ENCODE measurements at places on chromosomes 2 and 18.

- DNase-seq: no peak
These were observed 92.2 kb upstream of the ASAP2 start for GRCh38 chr2:9114458-9114857.

DNA sequence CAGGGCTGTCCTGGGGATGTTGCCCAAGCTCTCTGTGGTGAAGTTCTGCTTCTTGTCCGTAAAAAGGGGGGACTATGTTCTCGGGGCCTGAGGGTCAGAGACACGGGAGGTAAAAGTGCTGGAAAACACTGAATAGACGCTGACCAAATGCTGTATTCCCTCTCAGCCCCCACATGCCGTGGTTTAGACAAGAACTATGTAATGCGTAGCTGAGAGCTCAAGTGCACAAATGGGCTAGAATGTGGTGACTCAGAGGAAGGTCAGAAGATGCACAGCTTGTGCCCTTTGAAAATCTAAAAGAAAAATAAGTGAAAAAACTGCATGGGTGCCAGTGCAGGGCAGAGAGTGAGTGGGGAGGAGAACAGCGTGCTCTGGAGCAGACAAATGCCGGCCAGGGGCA, 80.3 kb upstream of the MAP4K4 start:
- no peak for DNase-seq

DNA sequence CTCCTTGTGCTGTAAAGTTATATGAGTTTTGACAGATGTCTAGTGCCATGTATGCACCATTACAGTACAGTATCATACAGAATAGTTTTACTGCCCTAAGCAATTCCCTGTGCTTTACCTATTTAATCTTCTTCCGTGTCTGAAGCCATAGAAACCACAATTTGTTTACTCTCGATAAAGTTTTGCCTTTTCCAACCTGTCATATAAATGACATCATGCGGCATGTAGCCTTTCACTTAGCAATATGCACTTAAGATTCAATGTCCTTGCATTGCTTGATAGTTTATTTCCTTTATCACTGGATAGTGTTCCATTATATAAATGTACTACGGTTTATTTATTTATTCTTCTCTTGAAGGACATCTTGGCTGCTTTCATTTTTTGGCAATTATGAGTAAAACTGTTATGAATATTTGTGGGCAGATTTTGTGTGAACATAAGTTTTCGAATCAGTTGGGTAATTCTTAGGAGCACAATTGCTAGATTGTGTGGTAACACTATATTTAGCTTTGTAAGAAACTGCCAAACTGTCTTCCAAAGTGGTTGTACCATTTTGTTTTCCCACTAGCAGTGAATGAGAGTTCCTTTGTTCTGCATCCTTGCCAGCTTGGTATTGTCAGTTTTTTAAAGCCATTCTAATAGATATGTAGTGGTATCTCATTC, 136.8 kb upstream of the MAP3K20 start:
- no peak for DNase-seq

- no peak for DNase-seq
These were observed 27.1 kb upstream of the FMNL2 start for GRCh38 chr2:152307863-152308262.

DNA sequence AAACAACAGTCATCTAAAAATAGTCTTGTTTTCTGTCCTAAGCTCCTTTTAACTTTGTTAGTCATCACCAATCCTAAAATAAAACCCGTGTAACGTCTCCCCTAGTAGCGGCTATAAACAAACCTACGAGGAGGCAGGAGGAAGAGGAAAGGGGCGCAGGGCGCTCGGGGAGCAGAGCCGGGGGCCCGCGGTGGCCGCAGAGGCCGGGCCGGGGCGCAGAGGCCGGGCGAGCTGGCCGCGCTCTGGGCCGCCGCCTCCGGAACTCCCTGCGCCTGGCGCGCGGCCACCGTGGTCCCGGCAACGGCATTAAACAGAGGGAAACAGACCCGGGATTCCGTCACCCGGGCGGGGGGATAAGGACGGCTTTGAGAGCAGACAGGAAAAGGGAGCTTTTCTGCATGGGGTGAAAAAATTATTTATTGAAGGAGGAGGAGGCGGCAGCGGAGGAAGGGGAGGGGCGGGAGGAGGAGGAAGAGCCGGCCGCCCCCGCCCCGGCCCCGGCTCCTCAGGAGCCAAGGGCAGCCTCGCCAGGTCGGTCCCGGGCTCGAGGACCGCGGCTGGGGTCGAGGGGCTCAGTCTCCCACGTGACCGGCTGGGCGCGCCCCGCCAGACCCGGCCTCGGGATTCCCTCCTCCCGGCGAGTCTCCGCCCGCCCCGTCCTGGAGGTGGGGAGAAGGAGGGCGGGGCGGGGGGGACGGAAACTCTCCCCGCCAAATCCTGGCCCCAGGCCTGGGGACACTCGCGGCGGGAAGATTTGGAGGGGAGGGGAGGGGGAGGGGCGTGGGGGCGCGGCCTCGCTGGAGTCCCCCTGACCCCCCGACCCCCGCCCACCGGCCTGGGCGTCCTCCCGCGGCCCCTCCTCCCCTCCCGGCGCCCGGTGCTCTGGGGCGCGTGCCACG, 1.8 kb upstream of the NFATC1 start:
- peak; percentile 60 for DNase-seq

DNA sequence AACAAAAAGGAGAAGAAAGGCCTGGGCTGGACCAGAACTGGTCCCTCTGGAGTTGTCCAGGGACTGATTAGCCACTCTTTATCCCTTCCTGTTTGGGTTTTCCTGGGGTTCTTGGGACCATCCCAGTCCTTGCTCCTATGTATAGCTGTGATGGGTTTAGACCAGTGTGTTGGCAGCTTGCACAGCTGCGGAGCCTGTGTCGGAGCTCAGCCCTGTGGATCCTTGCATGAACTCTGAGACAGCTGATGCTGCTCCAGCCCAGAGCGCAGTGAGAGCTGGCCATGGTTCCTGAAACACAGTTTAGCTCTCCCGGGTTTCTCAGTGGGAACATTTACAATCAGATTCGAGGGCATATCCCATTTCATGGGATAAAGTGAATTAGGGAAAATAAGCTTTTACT, 16.9 kb downstream of the IMPA2 start:
- no peak for DNase-seq

- DNase-seq: peak; percentile 55
These were observed 11.8 kb upstream of the ATOH8 start for GRCh38 chr2:85741833-85742455.

DNA sequence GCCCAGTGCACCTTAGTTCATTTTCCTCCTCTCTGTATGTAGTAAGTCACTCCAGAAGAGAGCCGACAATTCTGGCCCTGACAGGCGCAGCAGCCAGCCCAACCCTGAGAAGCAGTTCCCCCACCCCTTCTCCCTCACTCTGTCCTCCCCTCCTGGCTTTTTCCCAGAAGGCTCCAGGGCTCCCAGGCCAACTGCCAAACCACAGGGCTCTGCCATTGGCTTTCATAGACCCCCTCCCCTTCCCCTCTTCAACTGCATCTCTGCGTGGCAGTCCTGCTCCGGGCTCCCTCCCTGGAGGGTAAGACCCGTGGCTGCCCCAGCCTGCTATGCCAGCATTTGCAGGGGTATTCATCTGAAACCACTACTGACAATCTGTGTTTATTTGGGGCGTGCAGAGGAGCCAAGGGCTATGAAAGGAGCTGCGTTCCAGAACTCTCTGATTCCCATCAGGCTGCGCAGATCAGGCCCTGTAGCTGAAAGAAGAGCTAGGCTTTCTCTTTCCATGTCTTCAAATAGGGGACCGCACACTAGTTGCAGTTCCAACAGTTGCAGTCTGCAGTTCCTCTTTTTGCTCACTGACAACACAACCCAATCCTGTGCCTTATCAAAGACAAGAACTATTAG, 388.6 kb upstream of the TNP1 start:
- DNase-seq: peak; percentile 86

DNA sequence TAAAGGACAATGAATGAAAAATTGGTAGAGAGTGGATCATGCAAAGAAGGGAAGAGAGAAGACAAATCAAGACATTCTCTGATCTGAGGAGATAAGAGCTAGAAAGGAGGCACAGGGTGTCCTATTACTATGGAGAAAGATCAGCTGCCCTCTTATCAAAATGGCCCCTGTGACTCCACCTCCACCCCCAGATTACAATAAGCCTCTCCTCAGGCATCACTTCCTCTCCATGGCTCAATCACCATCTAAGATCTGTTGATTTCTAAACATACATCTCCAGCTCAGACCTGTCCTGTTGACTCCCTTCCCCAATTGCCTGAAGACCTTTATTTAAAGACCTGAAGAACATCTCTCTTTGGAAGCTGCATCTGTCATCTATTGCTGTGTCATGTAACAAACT, 43.2 kb downstream of the SP100 start:
- DNase-seq: no peak

GRCh38 chr2:143968860-143969259, 551.1 kb downstream of the ZEB2 start:
- DNase-seq: no peak

- DNase-seq: no peak
These were observed 182.3 kb downstream of the KLHL29 start for GRCh38 chr2:23567161-23567756.

- no peak for DNase-seq
These were observed 26.3 kb upstream of the CRIM1 start for GRCh38 chr2:36329251-36329650.

DNA sequence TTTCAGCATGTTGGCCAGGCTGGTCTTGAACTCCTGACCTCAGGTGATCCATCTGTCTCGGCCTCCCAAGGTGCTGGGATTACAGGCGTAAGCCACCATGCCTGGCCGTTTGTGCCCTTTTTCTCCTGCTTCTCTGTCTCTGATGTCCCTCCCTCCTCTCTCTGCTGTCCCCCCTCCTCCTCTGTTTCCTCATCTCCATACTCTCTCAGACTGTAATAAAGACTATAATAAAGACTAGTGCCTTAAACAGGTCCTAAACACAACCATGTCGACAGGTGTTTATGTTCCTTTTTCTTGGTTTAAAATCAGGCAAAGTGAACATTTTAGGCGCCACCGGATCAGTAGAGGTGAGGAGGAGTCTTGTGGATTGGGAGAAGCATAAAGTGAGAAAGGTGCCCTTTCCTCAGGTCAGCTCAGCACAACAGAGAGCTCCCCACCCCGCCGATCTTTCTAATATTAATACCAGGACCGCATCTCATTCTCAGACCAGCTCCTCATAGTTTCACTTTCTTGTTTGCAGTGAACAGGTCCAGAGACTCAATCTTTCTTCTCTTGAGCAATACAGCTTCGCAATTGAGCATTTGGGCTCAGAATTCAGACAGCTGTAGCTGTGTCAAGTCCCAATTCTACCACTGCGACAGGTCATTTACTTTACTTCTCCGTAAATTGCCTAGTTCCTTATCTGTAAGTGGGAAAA, 23.7 kb downstream of the TIMM21 start:
- no peak for DNase-seq

- no peak for DNase-seq
These were observed 1.5 kb downstream of the IKZF2 start for GRCh38 chr2:213149949-213150314.

DNA sequence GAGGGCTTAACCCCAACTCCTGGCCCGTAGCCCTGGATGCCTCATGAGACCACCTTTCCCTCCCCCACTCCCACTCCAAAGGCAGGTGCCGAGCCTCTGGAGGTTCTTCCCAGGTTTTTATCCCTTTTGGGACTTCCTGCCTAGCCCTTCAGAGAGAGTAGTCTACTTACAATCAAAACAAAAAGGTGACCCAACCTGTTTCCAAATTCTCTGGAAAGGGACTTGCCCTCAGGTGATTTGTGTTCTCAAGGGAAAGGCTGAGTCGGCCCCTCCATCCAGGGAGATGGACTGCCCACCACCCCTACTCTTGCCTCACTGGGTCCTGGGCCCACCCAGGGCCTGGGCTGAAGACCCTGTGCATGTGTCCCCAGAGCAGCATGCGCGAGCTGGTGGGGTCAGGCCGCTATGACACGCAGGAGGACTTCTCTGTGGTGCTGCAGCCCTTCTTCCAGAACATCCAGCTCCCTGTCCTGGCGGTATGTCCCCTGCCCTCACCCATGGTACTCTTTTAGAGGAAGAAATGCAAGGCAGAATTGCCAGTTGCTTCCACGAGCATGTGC, 108.5 kb downstream of the PLB1 start:
- DNase-seq: no peak

GRCh38 chr2:9594366-9595054, 36.3 kb downstream of the YWHAQ start:
- DNase-seq: no peak

GRCh38 chr2:13537771-13538349, 821.1 kb downstream of the TRIB2 start:
- no peak for DNase-seq
